CD4-positive, CD25-positive, alpha-beta regulatory T cell (primary cell): ENCODE measurements at places on chromosomes 12 and 14.

- DNase-seq: no peak
Measured at GRCh38 chr14:57847096-57847495, 18.8 kb downstream of the SLC35F4 start.

DNA sequence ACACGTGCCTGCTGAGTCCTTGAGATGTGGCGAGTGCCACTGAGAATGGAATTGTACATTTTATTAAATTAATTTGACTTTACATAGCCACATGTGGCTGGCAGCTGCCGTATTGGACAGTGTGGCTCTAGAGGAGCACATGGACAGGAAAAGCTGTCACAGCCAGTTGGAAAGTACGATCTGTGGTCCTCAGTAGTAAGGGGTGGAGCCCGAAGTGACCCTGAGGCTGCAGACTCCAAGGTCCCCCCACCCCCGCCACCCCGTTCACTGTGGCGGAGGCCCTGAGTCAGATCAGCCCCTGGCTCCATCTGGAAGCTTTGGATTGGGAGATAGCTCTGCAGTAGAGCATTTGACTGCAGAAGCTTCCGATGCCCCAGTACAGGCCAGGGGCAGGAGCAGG is 25.8 kb upstream of the BEGAIN start:
- DNase-seq: no peak

GRCh38 chr14:69346710-69347109 is 51.4 kb downstream of the ERH start:
- DNase-seq: no peak

- no peak for DNase-seq
Measured at GRCh38 chr14:60051721-60052221, 40.0 kb upstream of the PCNX4 start.
